Thymus (tissue), 14 donors: ENCODE measurements at places on chromosomes 4 and X. TPM values are rescaled to one million over a fixed set of nuclear protein-coding genes. Genes with fewer than 3 reads are reported as not detected.

The HUWE1 gene
- 35.7 TPM for total RNA-seq

The FAAH2 gene
- total RNA-seq = 24.5 TPM

The TKTL2 gene
- not detected for total RNA-seq

The ZMYM3 gene
- total RNA-seq = 11.0 TPM

The HELQ gene
- 20.9 TPM for total RNA-seq

The SOX3 gene
- total RNA-seq = 0.05 TPM

The ITIH6 gene
- not detected for total RNA-seq
